AG08396 (cell line): ENCODE measurements at places on chromosomes 3 and 15.

DNA sequence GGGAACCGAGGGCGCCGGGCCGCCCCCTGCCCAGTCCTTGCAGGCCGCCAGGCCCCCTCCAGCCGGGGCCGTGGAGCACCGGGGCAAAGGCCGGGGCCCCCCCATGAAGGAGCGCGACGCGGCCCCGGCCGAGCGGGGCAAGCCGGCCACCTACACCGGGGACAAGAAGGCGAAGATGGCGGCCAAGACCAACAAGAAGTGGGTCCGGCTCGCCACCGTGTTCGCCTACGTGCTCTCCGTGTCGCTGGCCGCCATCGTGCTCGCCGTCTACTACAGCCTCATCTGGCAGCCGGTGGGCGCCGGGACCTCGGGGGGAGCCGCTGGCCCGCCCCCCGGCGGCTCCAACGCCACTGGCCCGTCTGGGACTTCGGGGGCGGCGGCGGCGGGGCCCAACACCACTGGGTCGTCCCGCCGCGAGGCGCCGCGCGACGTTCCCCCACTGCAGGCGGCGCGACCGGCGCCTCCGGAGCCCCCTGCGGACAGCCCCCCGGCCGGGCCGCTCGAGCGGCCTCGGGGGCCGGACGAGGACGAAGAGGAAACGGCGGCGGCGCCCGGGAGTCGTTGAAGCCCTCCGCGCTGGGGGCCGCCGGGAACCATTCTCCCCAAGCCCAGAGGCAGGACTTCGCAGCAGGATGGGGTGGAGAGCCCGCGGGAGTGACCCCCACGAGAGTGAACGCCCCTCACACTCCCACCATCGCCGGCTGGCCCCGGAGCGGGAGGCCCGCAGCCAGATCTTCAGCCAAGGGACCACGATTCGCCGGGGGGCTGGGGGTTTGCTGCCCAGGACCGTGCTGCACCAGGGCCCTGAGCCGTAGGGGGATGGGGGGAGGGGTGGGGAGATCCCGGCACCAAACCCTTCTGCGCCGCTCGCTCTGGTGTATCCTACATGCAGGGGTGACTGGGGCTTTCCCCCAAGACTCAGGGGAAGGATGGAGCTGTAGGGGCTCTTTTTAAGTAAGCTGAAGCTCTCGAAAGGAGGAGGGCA, 753 bp downstream of the INAFM2 start:
- no peak for DNase-seq

- no peak for DNase-seq
Observed at GRCh38 chr15:77475001-77475400, 54.3 kb downstream of the HMG20A start.

DNA sequence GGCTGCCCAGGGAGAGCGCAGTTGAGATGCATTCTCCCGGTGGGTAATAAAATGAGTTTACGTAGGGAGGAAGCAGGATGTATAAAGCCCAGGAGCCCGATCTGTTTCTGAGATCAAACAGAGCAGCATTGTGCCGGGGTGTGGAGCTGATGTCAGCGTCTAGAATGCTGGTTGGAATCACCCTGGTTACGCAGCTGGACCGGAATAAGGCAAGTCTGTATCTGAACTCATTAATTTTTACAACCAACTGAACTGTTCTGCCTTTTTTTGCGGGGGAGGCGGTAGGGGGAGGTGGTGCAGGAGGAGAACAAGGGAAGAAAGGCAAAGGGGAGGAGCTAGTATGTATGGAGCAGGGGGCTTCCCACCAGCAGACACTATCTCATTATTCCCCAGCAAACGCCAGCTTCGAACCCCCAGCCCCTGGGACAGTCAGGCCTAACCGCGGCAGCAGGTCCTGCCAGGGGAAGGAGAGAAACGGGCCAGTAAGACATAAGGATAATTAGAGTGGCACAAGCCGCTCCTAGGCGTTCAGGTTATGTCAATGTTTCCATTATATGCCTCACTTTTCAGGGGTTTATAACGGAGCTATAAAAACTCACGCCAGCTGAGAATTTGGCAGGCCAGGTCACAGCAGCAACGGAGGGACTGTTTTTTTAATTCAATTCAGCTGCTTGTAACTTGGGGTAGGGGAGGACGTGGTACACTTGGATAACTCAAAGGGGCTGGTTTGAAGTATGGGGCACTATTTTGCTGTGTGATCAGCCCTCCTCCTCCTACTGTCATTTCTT, 175.3 kb upstream of the HES1 start:
- no peak for DNase-seq

DNA sequence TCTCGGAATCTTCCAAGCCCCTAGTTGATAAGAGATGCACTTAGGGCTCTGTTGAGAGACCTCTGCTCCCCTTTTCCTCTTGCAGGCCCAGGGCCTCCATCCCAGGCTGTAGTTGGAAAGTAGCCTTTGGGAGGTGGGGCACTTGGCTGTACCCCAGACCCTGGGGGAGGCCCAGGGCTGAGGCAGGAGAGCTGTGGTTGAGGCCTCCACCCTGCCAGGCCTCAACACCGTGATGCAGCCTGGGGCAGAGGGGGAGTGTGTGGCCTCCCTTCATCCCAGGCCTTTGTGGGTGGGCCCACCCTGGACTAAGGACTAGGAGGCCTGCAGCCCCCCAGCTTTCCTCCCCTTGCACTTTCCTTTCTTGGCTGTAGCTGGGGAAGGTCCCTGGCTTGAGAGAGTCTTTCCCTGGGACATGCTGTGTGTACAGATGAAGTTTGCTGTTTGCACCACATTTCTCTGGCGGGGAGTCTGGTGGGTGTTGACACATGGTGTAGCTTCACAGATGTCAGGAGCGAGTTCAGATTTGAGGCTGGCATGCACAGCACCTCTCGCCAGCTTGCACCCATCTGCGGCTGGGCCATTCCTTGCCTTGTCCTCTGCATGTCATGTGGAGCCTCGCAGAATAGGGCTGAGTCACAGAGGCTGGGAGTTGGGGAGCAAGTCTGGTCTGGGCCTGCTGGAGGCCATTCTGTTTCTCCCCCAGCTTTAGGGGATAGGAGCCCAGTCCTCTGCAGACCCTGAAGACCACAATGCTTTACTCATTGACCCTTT, 13.7 kb downstream of the PLEKHO2 start:
- peak; percentile 56 for DNase-seq

GRCh38 chr3:119918992-119919933, 137.4 kb downstream of the NR1I2 start:
- no peak for DNase-seq

- DNase-seq, result no peak
Observed at GRCh38 chr3:161568671-161569070, 72.1 kb downstream of the OTOL1 start.

- DNase-seq, result no peak
Observed at GRCh38 chr15:38266247-38266986, 13.8 kb downstream of the SPRED1 start.

GRCh38 chr3:29284497-29284896, 3.6 kb downstream of the RBMS3 start:
- DNase-seq, result no peak

GRCh38 chr3:192816351-192816750, 89.0 kb upstream of the FGF12 start:
- DNase-seq, result peak; percentile 32

- no peak for DNase-seq
Observed at GRCh38 chr3:72352176-72352575, 496.1 kb downstream of the SHQ1 start.

GRCh38 chr15:27934782-27935181, 164.3 kb downstream of the OCA2 start:
- DNase-seq, result no peak

- peak; percentile 59 for DNase-seq
Observed at GRCh38 chr3:135513106-135514059, 452.1 kb upstream of the PPP2R3A start.

- no peak for DNase-seq
Observed at GRCh38 chr3:141863491-141863890, 13.0 kb upstream of the ATP1B3 start.

GRCh38 chr3:153291059-153291685, 129.1 kb downstream of the RAP2B start:
- DNase-seq, result no peak

DNA sequence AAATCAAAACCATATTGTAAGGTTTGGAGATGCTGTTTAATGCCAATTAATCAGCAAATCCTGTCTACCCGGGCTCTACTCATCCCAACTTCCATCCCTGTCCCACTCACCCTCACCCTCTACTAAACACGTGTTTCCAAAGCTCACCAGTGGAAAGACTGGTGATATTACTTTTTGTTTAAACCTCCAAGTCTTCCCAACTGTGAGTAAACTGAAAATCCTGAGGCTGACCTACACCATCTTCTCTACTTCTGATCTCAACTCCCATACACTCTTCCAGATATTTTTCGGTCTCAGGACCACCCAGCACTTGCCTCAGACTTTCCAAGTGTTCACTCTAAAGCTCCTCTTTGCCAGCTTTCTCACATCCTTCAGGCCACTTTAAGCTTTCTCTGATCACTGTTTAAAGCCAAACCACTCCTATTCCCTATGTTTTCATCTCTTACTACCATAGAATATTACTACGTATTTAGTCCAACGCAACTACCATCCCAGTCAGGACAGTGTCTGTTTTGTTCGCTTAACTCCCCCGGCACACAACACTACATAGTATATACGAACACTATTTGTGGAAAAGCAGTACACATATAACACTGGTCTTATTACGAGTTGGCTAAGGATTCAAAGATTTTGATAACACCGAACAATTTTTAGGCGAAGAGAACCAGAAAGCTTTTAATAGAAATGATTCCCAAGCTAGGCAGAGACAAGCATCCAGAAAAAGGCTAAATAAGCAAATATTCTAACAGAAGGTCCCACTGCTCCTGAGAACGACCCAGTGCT, 684 bp downstream of the RPL4 start:
- no peak for DNase-seq

GRCh38 chr15:68609629-68610028, 30.8 kb downstream of the CORO2B start:
- no peak for DNase-seq

DNA sequence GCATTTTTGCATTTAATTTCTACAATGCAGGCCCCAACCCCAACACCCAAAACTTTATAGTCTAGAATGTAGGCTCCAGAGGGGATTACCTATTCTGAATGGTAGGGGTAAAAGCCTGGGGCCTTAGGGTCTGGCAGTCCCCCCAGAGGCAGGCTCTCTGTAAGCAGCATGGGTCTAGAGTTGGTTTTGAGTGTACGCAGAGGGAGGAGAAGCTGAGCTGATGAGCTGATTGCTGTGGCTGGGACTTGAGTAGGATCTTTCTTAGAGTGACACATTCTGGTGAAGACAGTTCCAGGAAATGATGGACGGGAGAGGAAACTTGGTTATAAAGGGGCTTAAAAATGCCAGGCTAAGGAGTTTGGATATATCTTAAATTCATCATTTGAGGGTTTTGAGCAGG, 2.1 kb downstream of the LPP start:
- DNase-seq, result no peak

- DNase-seq, result no peak
Observed at GRCh38 chr3:72004749-72005292, 219.9 kb upstream of the PROK2 start.

DNA sequence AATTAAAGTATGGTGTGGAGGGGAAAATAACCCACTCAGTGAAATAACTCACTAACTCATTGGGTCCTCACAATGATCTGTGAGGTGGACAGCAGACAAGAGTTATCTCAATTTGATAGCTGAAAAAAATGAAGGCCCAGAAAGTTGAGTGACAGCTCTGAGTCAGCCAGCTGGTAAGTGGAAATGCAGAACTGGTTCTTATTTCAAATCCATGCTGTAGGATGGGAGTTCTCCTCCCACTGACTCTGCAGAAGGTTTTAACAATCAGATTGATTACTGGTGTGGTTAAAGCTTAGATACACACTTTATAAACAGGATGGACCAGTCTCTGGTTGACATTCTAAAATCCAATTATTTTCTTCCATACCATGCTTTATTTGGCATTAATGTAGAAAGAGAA, 87.0 kb upstream of the LMOD3 start:
- no peak for DNase-seq

DNA sequence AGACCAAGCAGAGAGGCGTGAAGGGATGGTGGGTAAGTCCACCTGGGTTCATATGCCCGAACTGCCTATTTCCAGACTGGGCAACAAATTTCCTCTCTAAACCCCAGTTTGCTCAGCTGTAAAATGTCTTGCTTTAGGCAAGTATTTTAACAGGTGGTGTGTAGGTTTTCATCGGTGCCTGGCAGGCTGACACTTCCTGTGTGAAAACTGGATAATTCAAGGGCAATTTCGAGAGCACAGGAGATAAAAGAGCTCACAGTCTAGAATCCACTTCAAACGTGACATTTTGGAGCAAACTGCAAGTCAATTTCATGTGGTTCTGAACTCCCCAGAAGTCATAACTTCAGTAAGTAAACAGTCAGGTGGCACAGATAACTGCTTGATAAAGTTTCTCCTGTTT, 112.2 kb downstream of the OXNAD1 start:
- no peak for DNase-seq

- DNase-seq, result no peak
Observed at GRCh38 chr3:180401226-180401625, 200.7 kb upstream of the TTC14 start.

DNA sequence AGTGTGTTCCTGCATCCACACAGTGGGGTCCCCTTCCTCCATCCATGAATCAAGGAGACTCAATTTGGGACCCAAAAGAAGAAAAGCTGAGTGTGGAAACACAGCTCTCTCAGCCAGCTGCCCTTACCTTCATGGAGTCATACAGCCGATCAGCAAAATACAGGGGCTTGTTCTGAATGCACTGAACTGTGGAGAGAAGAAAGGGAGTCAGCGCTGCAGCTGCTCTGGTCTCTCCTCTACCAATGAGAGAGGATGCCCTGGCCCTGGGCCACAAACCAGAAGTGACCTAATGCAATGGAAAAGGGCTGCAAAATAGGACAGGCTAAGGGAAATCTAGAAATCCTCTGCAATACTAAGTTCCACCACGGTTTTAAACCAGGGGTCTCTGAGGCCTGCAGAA, 46.7 kb downstream of the ANXA2 start:
- DNase-seq, result no peak

- no peak for DNase-seq
Observed at GRCh38 chr3:169305460-169305859, 358.1 kb downstream of the MECOM start.

DNA sequence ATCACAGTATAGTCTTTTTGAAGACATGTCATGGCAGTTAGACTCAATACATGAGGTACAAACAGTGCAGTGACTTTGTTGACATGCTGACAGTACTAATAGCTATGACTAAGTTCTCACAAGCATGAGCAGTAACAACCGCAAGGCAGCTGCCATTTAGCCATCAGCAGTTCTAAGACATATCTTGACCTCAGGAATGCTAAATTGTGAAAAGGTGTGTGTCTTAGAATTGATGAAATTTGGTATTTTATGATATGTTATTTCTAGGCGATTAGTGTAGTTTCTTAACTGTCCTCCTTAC, 60.7 kb upstream of the FURIN start:
- no peak for DNase-seq
